ENCODE measurements at places on chromosomes 5 and 9. TPM values are rescaled to one million over a fixed set of nuclear protein-coding genes. Genes with fewer than 3 reads are reported as not detected.
A peak's percentile ranks its signal among the peaks of the same experiment; 100 is the strongest.

Gene ECSCR
- not detected for total RNA-seq

DNA sequence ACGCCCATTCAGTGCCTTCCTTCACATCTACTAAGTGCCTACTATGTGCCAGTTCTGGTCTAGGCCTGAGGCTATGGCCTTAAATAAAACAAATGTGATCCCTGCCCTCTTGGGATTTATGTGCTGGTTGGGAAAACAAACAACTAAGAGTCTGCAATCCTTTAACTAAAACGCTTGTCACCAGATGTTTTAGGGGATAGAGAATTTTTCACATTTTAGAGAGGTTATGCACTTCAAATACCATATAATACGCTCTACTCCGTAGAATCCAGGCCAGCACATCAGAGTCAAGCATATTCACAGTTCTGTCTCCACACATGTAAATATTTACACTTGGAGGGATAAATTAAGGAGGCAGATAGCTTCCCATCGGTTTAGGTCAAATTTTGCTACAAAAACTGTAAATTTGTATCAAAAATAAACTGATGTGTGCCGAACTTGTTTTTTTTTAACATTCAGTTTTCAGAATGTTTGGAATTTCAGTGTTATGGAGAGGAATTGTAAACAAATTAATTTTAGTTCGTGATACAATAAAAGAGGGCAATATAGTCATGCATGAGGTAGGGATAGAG lies 22.0 kb upstream of the ADRA1B start:
- DNase-seq, result no peak

DNA sequence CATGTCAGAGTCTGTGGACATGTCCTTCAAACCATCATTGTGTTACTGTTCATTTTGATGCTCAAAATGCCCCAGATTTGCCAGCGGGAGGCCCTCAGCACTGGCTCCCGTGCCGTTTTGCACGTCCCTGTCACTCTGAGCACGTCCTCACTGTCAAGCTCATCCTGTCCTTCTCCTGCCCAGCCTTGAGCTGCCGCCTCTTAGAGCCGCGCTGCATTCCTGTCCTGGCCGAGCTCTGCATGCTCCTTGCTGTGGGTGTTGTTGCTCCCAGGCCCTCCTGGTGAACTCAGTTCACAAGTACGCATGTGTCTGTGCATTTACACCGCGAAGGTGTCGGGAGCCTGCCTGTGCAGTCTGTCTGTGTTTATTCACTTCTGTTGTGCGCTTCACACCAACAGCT lies 62.2 kb downstream of the WNK2 start:
- DNase-seq, result peak; percentile 11

DNA sequence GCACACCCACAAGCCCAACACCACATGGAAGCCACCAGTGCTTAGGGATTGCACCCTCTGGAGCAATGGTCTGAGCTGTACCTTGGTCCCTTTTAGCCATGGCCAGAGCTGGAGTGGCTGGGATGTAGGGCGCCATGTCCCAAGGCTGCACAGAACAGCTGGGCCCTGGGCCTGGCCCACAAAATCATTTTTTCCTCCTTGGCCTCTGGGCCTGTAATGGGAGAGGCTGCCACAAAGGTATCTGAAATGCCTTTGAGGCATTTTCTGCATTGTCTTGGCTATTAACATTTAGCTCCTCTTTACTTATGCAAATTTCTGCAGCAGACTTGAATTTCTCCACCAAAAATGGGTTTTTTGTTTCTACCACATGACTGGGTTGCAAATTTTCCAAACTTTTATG lies 117.6 kb downstream of the SPOCK1 start:
- no peak for DNase-seq

- no peak for DNase-seq
Measured at GRCh38 chr9:87088192-87088591, 140.9 kb upstream of the GAS1 start.

Gene GRIN3A
- 8.7 TPM for total RNA-seq

- DNase-seq, result no peak
Measured at GRCh38 chr9:4222357-4222756, 77.5 kb downstream of the GLIS3 start.

DNA sequence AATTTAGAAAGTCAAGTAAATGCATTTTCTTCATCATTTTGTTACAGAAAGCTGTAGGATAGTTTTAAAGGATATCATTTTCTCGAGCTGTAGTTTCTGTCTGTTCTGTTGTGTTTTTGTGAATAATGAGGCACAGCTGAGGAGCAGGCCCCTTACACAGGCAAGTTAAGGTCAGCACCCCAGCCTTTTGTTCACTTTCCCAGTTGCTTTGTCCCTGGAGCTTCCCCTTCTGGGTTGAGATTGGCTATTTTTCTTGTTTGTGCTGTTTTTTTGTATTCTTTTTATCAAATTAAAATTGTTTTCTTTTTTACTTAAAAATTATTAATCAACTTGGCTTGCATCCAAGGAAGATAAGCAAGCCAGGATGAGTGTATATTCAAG lies 213.8 kb upstream of the ACTBL2 start:
- DNase-seq, result no peak

Gene SLC46A2
- total RNA-seq, result 0.24 TPM

- no peak for DNase-seq
Measured at GRCh38 chr9:131867611-131868192, 127.8 kb upstream of the RAPGEF1 start.

Gene LEAP2
- 5.3 TPM for total RNA-seq

- DNase-seq, result no peak
Measured at GRCh38 chr5:67960939-67961338, 254.6 kb upstream of the PIK3R1 start.

Gene ACOT12
- 4.6 TPM for total RNA-seq

Gene PCDHGB4
- total RNA-seq, result 18.3 TPM

Gene ZER1
- 15.4 TPM for total RNA-seq

- no peak for DNase-seq
Measured at GRCh38 chr9:98365781-98366180, 110.3 kb upstream of the TBC1D2 start.

DNA sequence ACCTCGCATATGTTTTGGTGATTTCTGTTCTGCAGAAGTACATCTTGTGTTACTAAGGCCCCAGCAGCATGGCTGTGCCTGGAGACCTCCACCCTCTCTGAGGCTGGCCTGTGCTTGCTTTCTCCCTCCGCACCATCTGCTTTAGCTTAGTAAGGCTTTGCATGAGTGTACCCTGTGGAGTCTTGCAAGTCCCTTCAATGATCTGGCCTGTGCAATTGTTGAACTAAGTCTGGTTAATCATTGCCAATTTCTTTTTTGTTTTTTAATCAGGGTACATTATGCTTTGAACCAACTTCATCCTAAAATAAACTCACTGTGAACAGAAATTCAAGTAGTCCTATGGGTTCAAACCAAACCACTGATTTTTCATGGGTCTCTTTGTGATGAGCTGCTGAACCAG lies 32.3 kb downstream of the ACOT12 start:
- DNase-seq, result no peak

Gene LRRC19
- 2.9 TPM for total RNA-seq

Gene SLC34A3
- not detected for total RNA-seq

Gene PCDHB14
- total RNA-seq, result 12.3 TPM

DNA sequence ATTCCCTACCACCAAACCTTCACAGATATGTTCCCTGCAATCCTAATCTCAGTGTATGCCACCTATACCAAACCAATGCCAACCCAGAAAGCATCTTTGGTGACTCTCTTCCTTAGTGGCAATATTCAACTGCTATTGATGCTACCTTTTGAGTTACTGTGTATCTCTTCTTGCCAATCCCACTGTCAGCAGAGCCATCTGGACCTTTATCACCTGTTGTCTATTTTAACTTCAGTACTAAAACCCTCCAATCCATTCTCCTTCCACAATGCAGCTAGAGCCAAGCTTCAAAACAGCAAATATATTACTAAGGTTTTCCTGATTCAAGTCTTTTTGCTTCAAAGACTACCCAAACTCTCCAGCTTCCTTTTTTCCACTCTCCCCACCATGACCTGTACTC lies 777.2 kb upstream of the DMAC1 start:
- no peak for DNase-seq

Gene ADGRD2
- total RNA-seq, result not detected

- no peak for DNase-seq
Measured at GRCh38 chr5:177964471-177964870, 31.6 kb downstream of the PROP1 start.

Gene SPATA31C1
- total RNA-seq, result 1.2 TPM

DNA sequence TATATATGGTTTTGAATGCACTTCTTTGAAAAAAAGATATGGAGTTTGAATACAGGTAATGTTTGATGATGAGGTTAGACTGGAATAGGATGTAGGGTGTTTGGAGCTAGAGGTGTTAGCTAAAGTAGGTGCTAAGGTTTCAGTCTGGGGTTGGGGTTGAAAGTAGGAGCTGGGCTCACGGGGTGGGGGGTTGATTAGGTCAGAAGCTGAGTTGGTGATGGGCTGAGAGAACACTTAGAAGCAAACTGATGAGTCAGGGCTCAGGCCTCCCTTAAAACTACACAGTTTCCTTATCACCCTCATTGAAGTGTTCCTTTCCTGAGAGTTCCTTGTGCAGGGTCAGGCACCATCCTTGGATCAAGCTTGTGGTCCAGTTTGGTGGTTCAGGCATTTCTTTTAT lies 308.8 kb upstream of the ADAMTS16 start:
- peak; percentile 5 for DNase-seq

DNA sequence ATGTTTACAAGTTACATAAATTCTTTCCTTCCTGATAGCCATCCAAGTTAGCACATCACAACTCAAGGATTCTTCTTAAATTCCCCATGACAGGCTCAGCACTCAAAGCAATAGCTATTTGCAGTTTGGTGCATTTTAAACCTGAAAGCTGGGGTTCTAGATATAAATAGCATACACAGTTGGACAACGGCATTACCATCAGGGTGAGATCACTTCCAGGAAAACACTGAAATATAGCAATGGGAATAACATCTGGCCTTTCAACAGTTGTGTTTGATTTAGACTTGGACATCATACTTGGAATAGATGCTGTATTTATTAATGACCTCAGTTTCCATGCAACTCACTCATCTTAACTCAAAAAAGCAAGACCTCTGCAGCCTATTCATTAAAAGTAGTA lies 24.7 kb upstream of the LECT2 start:
- peak; percentile 77 for DNase-seq

DNA sequence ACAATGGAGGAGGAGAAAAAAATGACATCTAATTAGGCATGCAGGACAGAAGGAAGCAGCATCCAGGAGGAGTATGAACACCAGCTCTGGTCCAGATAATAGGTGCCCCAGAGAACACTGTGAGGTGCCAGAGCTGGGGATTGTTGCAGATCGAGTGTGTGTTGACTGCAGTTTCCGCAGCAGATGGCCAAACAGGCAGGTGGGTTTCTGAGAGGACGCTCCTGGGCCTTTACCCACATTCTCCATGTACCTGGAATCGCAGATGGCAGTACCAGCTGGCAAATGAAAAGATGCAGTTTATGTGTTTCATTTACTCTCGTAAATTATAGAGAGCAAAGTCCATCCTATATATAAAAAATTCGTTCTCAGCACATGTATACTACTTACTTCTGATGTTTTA lies 182.2 kb upstream of the ISL1 start:
- DNase-seq, result no peak

GRCh38 chr9:105244734-105245028 lies 230 bp downstream of the SLC44A1 start:
- DNase-seq, result no peak

Gene PCDHGC5
- total RNA-seq, result 8.2 TPM

Gene CAMK2A
- total RNA-seq, result 5.8 TPM

Gene FOXD4L3
- 1.4 TPM for total RNA-seq

GRCh38 chr5:127072861-127073846 lies at the start of gene C5orf63:
TSS of gene C5orf63 (minus strand) at chr5:127073502. CDS start at chr5:127058995, 14,507 bp downstream.
- DNase-seq, result peak; percentile 53

- no peak for DNase-seq
Measured at GRCh38 chr5:5105531-5105930, 34.6 kb upstream of the ADAMTS16 start.

Gene NUTM2G
- 0.48 TPM for total RNA-seq

GRCh38 chr9:27496135-27496504 lies 28.0 kb upstream of the IFNK start:
- peak; percentile 8 for DNase-seq

Gene TNPO1
- 114 TPM for total RNA-seq

- no peak for DNase-seq
Measured at GRCh38 chr5:109519416-109519815, 109.6 kb upstream of the PJA2 start.

DNA sequence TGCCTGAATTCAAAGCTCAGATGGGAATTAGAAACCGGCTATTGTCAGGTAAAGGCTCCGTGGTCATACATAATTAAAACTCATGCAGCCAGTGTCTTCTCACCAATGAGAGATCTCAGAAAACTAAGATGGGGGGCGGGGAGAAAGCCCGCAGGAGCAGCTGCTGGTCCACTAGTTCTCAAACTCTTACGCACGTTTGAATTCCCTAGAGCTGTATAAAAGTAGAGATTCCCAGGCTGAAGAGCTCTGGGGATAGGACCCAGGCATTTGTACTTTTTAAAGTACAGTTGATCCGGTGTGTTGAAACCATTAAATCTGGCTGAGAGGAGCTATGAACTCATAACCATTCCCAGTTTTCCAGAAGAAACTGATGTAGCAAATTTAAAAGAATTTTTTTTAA lies 68.5 kb downstream of the FRMD3 start:
- peak; percentile 86 for DNase-seq

DNA sequence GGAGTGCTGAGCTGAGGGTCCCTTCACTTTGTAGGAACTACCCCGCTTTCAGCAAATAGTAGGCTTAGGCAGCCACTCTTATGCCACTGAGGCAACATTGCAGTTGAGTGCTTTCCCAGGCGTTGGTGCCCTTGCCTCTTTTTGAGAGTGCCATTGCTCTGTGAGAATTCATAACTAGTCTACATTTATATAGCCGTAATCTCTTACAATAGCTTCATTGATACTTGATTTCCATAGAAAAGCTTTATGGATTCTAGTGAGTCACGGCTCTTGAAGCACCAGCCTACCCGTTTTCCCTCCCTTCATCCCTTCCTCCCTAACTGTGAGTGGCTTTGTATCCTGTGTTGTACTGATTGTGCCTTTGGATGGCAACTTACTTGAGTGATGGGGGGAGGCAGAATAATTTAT lies 283.9 kb downstream of the AOPEP start:
- no peak for DNase-seq

DNA sequence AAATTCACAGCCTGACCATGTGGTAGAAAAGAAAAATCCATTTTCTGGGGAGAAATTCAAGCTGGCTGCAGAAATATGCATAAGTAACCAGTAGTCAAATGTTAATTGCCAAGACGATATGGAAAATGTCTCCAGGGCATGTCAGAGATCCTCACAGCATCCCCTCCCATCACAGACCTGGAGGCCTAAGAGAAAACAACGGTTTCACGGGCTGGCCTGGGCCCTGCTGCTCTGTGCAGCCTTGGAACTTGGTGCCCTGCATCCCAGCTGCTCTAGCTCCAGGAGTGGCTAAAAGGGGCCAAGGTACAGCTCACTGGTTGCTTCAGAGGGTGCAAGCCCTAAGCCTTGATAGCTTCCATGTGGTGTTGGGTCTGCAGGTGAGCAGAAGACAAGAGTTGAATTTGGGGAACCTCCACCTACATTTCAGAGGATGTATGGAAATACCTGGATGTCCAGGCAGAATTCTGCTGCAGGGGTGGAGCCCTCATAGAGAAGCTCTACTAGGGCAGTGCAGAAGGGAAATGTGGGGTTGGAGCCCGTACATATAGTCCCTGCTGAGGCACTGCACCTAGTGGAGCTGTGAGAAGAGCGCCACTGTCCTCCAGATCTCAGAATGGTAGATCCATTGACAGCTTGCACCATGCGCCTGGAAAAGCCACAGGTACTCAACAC lies 49.7 kb downstream of the PTBP3 start:
- DNase-seq, result no peak

All from umbilical cord (tissue), 2 donors.